ENCODE measurements at places on chromosomes 1 and 21. TPM values are rescaled to one million over a fixed set of nuclear protein-coding genes. Genes with fewer than 3 reads are reported as not detected.

DNA sequence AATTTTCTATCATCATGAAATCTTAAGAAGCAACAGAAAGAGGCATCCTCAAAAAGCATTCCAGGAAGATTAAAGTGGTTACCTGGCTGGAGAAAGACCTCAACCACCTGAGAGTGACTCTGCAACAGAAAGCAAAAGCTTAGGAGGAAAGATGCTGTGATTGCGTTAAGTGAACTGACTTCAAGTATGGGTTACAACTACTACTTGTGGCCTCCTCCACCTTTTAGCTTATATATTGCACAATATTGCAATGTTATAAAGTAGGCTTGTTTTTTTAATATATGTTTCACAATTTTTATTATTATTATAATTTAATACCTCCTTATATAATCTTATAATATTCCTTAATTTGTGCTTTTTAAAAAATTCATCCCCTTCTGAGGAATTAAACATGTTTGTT, 1407.5 kb downstream of the KCNT2 start:
- DNase-seq = no peak
- no peak overlapping the region for H3K4me3 ChIP-seq
- no peaks in the 10 kb centered on the region for H3K4me1 ChIP-seq
- no peaks in the 10 kb centered on the region for H3K27me3 ChIP-seq
- H3K36me3 ChIP-seq = no peaks in the 10 kb centered on the region

GRCh38 chr1:51524817-51525216, 5.8 kb upstream of the EPS15 start:
- no peak overlapping the region for H3K4me3 ChIP-seq
- H3K27me3 ChIP-seq = no peaks in the 10 kb centered on the region
- H3K4me1 ChIP-seq = no peaks in the 10 kb centered on the region
- no peak overlapping the region for H3K27ac ChIP-seq
- no peak for DNase-seq

DNA sequence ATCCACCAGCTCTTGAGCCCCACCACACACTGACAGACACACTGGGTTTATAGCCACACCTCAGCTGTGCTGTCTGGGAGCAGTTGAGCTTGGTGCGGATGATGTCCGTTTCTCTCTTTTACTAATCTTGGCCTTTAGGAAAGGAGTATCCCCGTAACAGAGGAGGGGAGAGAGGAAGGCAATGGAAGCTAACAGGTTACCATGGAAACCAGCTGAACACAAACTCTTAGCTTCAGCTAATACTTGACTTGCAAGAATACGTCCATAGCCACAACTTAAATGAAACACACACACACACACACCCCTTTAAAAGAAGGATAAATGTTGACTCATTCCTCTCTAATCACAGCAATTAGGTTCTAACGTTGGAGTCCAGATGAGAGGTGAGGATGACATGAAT, 28.0 kb upstream of the LRRN2 start:
- H3K4me3 ChIP-seq = no peak overlapping the region
- H3K27ac ChIP-seq = no peak overlapping the region
- H3K36me3 ChIP-seq = no peaks in the 10 kb centered on the region
- H3K27me3 ChIP-seq = no peaks in the 10 kb centered on the region
- no peaks in the 10 kb centered on the region for H3K4me1 ChIP-seq

Gene COL8A2
- 13.7 TPM for total RNA-seq

Gene CFHR4
- not detected for total RNA-seq

Gene C1orf115
- total RNA-seq = 24.3 TPM

Gene CD1E
- 0.92 TPM for total RNA-seq

DNA sequence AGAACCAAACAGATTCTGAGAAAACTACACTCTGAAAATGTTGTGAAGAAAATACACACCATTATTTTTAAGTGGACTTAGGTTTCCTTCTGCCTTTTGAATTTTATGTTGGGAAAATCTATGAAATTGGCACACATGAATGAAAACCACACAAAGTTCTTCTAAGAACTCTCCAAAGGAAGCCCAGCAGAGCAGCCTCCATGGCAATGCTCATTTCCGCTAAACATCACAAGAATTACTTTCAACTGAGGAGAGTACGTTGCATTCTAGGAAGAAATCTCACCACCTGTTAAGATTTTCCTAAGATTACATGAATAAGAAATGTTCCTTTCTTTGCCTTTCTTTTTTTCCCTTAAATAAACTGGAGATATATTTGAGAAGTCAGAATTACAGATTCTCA, 154.2 kb downstream of the BARHL2 start:
- H3K36me3 ChIP-seq = no peaks in the 10 kb centered on the region
- no peak for DNase-seq
- no peaks in the 10 kb centered on the region for H3K4me1 ChIP-seq
- H3K27ac ChIP-seq = no peak overlapping the region
- no peak overlapping the region for H3K4me3 ChIP-seq

Gene CCSAP
- 2.1 TPM for total RNA-seq

Gene KCNA2
- 3.8 TPM for total RNA-seq

Gene DYNLT5
- total RNA-seq = 1.7 TPM

DNA sequence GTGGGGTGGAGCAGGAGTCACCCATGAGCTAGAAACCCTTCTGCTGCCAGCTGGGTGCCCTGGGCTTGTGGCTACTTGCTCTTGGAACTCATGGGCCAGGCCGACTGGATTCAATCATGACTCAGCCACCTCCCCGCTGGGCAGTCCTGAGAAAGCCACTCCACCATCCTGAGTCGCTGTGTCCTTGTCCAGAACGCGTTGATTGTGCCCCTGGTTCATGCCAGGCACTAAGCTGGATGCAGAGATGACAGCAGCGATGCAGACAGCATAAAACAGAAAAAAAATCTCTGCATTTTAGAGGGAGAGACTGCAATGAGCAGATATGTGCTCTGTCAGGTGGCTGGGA, 10.6 kb downstream of the PADI1 start:
- no peaks in the 10 kb centered on the region for H3K27me3 ChIP-seq
- no peak overlapping the region for H3K27ac ChIP-seq
- DNase-seq = no peak
- H3K4me3 ChIP-seq = no peak overlapping the region
- H3K4me1 ChIP-seq = peaks cover 21% of the 10 kb centered on the region

DNA sequence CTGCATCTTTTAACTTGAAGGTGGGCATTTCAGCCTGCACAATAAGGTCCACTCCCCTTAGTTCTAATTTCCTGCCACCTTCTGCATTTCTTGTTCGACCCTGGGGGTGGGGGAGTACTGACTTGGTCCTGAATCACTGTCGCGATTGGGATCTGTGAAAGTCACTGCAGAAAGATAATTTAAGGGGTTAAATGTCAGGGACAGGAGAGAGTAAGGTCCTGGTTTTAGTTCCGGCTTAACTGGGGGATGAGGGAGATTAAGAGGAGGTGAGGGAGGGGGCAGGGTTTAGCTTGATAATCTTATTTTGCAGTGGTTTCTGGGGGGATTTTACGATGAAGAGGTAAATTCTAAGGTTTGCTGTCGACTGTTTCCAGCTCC, 128.1 kb downstream of the MRPS6 start:
- no peak for DNase-seq
- H3K27ac ChIP-seq = peak overlapping the region; percentile 97
- H3K4me1 ChIP-seq = peaks cover 87% of the 10 kb centered on the region
- H3K36me3 ChIP-seq = no peaks in the 10 kb centered on the region

- H3K27ac ChIP-seq = no peak overlapping the region
- no peaks in the 10 kb centered on the region for H3K27me3 ChIP-seq
- DNase-seq = no peak
- H3K4me1 ChIP-seq = no peaks in the 10 kb centered on the region
These were observed 160.9 kb downstream of the GABPA start for GRCh38 chr21:25895565-25896205.

DNA sequence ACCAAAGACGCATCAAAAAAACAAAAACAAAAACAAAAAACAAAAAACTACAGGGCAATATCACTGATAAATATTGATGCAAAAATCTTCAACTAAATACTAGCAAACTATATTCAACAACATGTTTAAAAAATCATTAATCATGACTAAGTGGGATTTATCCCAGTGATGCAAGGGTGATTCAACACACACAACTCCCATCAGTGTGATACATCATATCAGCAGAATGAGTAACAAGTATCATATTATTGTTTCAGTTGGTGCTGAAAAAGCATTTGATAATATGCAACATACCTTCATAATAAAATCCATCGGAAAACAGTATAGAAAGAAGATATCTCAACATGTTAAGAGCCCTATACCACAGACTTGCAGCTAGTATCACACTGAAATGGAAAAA, 953.0 kb downstream of the AMY1C start:
- H3K36me3 ChIP-seq = no peaks in the 10 kb centered on the region
- DNase-seq = no peak
- H3K27ac ChIP-seq = no peak overlapping the region
- H3K4me1 ChIP-seq = no peaks in the 10 kb centered on the region
- H3K27me3 ChIP-seq = no peaks in the 10 kb centered on the region

Gene KRTAP6-1
- total RNA-seq = not detected

DNA sequence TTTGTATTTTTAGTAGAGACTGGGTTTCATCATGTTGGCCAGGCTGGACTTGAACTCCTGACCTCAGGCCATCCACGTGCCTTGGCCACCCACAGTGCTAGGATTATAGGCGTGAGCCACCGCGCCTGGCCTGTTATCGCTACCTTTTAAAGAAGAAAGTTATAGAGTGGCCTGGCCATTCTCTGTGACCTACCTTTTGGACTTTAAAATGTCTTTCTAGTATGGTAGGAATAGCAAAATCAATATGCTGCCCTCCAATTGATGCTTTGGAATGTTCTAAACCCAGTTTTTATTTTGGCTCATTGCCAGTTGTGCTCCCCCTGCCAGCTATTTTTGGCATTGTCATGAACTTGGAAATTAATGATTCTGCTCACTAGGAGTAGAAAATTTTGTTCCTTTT, 19.9 kb downstream of the HIPK1 start:
- no peak for DNase-seq
- H3K36me3 ChIP-seq = no peaks in the 10 kb centered on the region
- H3K27me3 ChIP-seq = no peaks in the 10 kb centered on the region

DNA sequence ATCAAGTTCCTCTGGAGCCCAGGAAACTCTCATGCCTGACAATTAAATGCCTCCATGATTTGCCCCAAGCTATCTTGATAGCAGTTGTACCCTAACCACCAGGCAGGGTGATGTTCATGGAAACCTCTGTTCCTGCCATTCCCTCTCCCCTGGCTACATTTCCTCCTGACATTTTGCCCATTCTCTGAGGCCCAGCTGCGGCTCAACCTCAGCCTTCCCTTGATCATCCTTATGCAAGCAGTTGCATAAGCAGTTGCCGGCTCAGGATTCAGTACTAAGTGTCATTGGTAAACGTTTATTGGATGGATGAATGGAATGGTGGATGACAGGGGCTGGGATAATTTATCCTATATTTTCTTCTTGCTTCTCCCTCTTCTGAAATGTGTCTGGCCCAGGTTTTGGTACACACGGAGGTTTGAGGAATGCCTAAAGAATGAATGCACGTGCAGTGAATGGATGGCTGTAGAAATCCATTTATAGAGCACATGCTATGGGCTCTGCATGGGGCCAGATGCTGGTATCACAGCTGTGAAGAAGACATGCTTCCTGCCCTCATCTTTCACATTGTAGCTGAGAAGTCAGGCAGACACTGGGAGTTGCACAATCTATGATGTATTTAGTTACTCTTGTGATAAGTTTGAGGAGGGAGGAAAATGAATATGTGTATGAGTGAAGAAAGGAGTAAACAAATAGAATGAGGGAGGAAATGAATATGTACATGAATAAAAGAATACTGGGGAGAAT, 261.8 kb downstream of the FOXD2 start:
- no peaks in the 10 kb centered on the region for H3K4me1 ChIP-seq
- H3K4me3 ChIP-seq = no peak overlapping the region
- DNase-seq = no peak
- no peak overlapping the region for H3K27ac ChIP-seq
- H3K27me3 ChIP-seq = no peaks in the 10 kb centered on the region
- H3K36me3 ChIP-seq = no peaks in the 10 kb centered on the region

DNA sequence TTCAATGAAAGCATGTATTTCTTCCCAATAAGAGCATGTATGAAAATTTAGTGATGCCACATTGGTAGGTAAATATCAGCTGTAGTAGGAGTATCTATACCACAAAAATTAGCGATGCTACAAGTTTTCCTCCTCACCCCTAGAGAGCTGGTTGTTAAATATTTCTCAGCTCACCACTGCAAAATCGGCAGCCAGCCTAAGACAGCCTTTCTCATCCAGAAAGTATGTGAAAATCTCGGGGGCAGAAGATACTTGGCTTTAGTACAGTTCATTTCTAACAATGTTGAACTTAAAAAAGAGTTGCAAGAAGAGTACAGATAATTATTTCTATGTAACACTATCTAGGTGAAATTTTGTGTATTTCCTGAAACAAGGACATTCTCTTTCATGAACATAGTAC, 235.4 kb downstream of the TPR start:
- no peak overlapping the region for H3K4me3 ChIP-seq
- no peaks in the 10 kb centered on the region for H3K4me1 ChIP-seq
- DNase-seq = no peak
- no peak overlapping the region for H3K27ac ChIP-seq

DNA sequence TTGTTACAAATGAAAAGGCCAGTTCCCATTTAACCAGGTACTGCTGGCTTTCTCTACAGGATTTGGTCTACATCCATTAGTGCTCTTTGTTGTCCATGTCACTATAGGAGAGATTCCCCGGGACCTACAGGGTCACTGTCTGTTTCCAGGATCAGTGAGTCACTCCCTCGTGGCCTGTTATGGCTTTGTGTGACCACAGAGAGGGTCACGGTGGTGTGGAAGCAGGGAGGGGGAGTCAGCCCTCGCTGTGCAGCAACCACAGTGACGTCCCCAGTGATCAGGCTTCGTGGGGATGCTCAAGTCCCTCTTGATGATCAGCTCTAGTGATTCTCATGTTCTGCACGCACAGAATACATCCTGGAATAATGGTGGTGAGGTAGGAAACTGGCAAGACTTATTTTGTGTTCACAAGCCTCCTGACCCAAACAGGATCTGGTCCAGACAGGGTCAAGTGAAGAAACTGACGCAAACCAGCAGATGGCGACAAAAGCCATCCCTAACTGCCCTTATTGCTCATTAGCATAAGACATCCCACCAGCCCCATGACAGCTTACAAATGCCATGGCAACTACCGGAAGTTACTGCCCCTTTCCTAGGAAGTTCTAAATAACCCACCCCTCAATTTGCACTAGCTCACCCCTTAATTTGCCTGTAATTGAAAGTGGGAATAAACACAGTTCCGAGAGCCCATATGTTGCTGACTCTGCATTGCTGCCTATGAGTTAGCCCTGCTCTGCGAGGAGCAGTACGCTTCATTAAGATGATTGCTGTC, 98.5 kb downstream of the DISC1 start:
- no peak overlapping the region for H3K27ac ChIP-seq
- no peak overlapping the region for H3K4me3 ChIP-seq
- H3K4me1 ChIP-seq = no peaks in the 10 kb centered on the region
- H3K27me3 ChIP-seq = no peaks in the 10 kb centered on the region
- DNase-seq = peak; percentile 7

DNA sequence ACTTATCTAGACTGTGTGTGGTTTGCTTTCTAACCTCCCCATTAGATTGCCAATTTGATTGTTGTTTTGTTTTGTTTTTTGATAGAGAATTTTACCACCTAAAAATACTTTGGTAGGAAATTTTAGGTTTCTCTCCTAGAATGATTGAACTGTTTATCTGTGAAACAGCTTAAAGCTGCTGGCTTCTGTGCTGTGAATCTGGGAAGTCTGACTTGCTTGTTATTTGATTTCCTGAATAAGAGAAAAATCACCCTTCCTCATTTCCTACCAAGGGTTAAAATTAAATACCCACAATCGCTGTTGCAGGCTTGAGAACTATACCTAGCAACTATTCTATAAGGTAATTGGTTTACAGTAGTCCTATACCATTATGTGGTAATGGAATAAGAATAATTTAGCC, 198.9 kb upstream of the CACYBP start:
- no peak overlapping the region for H3K27ac ChIP-seq
- no peak overlapping the region for H3K4me3 ChIP-seq
- no peak for DNase-seq
- peaks cover 7% of the 10 kb centered on the region for H3K4me1 ChIP-seq

Gene CSMD2
- total RNA-seq = 0.13 TPM

Gene GJB4
- not detected for total RNA-seq

Measured in thyroid gland (tissue), 4 donors.